ENCODE measurements at places on chromosomes 3 and 15. TPM values are rescaled to one million over a fixed set of nuclear protein-coding genes. Genes with fewer than 3 reads are reported as not detected.

The EPHB1 gene
- polyA plus RNA-seq: not detected

The LIPH gene
- 16.2 TPM for polyA plus RNA-seq

The NME9 gene
- 0.23 TPM for polyA plus RNA-seq

The ZNF620 gene
- polyA plus RNA-seq: 2.1 TPM

The NRG4 gene
- polyA plus RNA-seq: 0.76 TPM

The RFT1 gene
- polyA plus RNA-seq: 13.2 TPM

The SLC28A1 gene
- polyA plus RNA-seq: not detected

The ECE2 gene
- not detected for polyA plus RNA-seq

The GOLGA8R gene
- 0.77 TPM for polyA plus RNA-seq

The ZNF621 gene
- polyA plus RNA-seq: 4.8 TPM

The ENTPD3 gene
- polyA plus RNA-seq: 2.5 TPM

The ALDH1L1 gene
- 8.5 TPM for polyA plus RNA-seq

The CPLX3 gene
- polyA plus RNA-seq: not detected

The LTK gene
- polyA plus RNA-seq: 4.6 TPM

The SNTN gene
- not detected for polyA plus RNA-seq

The CCR8 gene
- polyA plus RNA-seq: not detected

The MYZAP gene
- 48.3 TPM for polyA plus RNA-seq

The SFMBT1 gene
- polyA plus RNA-seq: 7.3 TPM

The CCDC33 gene
- polyA plus RNA-seq: not detected

The CKMT1B gene
- 66.1 TPM for polyA plus RNA-seq

The ADAMTS17 gene
- polyA plus RNA-seq: 0.60 TPM
